NCI-H1436 (cell line): ENCODE measurements at places on chromosomes 2 and 18.

- no peak for DNase-seq
Measured at GRCh38 chr2:86518481-86518880, 44.8 kb downstream of the CHMP3 start.

- no peak for DNase-seq
Measured at GRCh38 chr2:150478200-150478974, 9.1 kb downstream of the RND3 start.

GRCh38 chr2:223300326-223300725, 248.3 kb downstream of the KCNE4 start:
- no peak for DNase-seq

DNA sequence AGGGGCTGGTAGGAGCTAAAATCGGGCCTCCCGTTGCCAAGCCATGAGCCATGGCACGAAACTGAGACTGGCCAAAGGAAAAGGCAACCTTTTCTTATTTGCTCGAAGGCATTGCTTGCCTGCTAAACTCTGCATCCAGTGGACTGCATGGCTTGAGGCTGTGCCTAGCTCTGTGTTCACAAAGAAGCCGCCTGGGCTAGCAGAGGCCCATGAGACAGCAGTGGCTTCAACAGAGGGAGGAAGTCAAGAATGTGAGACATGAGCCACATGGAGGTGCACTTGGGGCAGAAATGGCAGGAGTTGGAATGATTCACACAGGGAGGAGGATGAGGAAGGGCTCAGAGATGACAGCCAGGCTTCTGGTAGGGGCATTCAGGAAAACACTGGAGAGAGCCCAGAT, 33.5 kb downstream of the TPRKB start:
- DNase-seq, result no peak

GRCh38 chr18:56175330-56176001, 462.9 kb downstream of the TXNL1 start:
- no peak for DNase-seq

DNA sequence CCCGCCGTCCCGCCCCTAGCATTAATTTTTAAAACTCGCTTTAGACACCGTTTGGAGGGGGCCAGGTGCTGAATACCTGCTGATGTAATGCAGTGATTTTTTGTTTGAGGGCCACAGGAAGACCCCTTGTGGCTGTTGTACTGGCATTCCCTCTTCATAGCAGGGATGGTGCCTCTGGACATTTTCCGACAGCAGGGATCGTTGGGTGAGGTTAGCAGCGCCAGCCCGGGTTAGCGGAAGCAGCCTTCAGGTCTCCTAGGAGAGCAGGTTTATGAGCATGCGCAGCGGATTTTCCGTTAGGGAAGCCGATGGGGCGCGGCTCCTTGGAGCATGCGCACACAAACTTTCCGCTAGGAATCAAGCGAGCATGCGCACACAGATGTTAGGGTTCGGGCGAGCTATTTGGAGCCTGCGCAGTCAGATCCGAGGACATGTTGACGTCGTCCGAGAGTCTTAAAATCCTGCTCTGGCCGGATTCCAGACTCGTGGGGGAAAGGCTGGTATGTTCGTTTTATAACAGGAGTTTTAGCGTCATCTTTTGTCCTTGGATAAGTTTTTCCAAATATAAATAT, 17.2 kb upstream of the C2orf74 start:
- DNase-seq, result peak; percentile 98

- no peak for DNase-seq
Measured at GRCh38 chr2:74261204-74261864, 62.9 kb downstream of the MTHFD2 start.

GRCh38 chr18:24677011-24677410, 216.6 kb downstream of the HRH4 start:
- no peak for DNase-seq

DNA sequence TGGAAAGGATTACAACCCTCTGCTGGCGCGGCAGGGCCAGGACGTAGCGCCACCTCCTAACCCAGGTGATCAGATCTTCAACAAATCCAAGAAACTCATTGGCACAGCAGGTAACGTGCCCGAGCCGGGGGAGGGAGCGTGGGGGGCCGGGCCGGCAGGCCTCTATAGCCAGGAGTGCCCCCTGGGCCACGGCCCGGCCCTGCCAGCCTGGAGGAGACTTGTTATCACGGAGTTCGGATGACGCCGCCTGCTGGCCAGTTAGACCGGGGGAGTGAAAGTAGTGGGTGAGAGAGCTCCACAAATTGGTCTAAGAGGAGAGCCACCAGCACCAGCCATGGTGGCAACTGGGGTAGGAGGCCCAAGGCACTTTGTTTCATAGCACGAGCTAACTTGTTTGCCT, 8.6 kb upstream of the TMEM214 start:
- DNase-seq, result no peak

GRCh38 chr2:133247631-133248030, 320.6 kb downstream of the NCKAP5 start:
- DNase-seq, result no peak

GRCh38 chr2:118122594-118123281, 34.5 kb downstream of the INSIG2 start:
- DNase-seq, result no peak

- DNase-seq, result no peak
Measured at GRCh38 chr2:183014005-183014404, 24.3 kb downstream of the NCKAP1 start.

- DNase-seq, result peak; percentile 51
Measured at GRCh38 chr2:116510117-116510671, 1304.3 kb upstream of the DDX18 start.

DNA sequence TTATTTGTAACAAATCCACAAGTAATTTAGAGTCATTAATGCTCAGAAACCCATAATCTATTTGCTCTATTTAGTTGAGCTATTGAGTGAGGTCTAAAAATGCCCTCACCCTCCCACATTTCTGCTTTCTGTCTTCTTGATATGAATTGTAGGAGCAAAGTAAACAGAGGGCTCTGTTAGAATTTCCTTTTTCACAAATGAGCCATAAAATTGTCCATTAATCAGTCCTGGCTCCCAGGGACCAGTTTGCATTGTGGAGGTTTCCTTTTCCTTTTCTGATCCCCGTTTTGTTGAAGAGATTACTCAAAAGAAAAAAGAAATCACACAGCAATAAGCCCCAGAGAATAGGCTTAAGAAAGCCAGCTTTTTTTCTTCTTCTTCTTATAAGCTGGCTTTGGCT, 476.7 kb downstream of the EPHA4 start:
- DNase-seq, result no peak

GRCh38 chr2:109614715-109615636, 812 bp downstream of the SOWAHC start:
- DNase-seq, result no peak

- DNase-seq, result no peak
Measured at GRCh38 chr18:28045880-28046279, 131.1 kb downstream of the CDH2 start.

- DNase-seq, result peak; percentile 20
Measured at GRCh38 chr2:166516712-166517303, 22.8 kb upstream of the SCN7A start.

- no peak for DNase-seq
Measured at GRCh38 chr2:234974501-234975385, 22.9 kb downstream of the SH3BP4 start.

DNA sequence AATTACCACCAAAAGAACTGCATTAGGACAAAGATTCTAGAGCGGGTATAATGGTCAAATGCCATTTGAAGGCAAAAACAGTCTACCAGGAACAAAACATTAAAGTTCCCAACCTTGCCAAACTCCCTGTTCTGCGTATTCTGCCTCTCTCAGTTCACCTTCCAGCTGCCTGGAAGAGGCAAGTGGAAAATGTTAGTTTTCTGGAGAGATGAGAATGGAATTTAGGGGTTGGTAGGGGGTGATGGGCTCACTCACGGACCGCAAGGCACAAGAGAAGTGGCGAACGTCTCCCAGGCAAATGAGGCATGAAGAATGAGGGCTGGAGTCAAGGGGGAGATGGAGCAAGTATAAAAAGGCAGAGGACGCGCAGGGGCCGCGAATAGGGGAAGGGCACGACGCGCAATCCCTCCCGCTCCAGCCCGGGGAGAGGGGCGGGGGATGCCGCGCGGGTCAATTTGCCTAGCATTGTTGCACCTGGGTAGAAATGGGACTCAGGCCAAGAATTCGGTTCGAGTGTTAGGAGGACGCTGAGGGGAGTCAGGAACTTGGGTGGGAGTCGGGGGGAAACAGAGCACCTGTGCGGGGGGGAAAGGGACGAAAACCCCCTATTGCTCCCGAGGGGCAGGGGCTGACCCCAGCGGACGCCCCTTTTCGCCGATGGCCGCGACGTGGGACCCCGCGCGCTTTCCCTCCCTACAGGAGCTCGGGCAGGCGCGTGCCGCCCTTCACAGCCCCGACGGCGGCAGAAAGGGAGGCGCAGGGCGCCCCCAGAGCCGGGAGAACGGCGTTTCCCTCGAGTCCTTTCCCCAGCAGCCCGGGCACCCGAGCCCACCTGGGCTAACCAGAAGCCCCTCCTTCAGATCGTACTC, 573 bp downstream of the PAIP2B start:
- DNase-seq, result peak; percentile 68

- no peak for DNase-seq
Measured at GRCh38 chr18:78140294-78140693, 839.3 kb upstream of the SALL3 start.

DNA sequence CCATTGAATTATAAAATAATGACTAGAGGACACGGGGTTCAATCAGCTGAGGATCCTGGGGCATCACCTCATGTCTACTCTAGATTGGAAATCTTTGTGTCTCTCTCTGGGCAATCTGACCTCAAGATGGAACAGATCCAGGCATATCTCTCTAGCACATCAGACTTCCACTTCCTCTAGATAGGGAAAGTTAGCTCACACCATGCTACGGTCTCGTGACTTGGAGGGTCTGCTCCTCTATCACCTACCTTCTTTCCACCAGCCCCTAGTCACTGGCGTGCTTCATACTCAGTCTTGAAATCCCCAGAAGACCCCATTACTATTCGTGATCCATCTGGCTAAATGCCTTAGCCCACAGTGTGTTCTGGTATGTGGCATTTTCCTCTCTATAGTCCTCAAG, 148.8 kb downstream of the ANKRD44 start:
- no peak for DNase-seq

GRCh38 chr18:10367836-10368235, 86.6 kb upstream of the APCDD1 start:
- no peak for DNase-seq

DNA sequence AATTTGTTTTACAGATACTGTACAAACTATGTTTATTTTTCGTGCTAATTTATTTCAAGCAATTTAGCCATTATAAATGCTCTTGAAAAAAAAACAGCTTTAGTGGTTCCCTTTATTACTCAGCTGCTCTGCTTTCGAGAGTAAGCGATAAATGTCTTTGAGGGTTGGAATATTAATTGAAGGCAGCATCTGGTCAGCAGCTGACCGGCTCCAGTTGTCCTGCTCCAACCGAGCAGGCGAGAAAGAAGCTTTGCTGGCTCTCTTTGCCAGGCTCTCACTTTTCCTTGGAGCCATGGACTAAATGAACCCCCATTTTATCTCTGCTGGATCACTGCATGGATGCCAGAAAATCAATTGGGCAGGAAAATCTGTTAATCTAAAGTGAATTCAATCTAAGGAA, 147.4 kb downstream of the LNPK start:
- no peak for DNase-seq

DNA sequence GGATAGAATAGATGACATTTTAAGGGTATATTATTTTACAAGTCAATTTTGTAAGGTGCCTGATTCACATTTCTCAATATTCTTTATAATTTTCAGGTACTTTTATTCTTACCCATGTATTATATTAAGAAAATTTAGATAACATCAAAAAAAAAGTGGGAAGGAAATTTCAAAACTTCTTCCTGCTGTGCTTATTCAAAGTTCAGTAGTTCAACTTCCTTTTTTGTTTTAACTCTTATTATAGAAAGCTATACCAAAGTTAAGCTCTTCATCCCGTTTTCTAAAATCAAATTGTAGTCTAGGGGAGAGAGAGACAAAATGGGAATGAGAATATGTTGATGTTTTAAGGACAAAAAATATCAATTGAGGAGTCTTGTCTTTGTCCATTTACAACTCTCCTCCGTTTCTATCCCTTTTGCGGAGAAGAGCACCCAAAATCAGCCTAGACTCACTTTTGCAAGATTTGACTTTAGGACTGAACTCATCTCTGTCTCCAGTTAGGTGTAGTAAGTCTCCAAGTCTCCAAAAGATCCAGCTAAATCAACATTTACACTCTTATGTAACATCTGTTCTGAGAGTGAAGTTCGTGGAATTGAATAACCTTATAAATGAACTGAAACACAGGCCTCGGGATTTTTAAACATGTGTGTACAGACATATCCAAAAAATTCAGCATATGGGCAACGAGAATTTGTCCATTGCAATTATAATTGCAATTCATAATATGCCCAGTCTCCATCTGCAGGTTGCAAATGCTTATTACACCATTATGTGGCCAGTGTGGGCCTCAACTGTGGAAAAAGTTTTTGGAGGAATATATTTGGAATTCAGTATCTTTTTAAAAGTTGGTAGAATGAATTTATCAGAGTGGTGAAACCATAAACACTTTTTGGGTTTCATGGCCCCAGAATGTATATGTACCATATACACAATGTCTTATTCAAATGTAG, 23.9 kb downstream of the FAM124B start:
- DNase-seq, result no peak

DNA sequence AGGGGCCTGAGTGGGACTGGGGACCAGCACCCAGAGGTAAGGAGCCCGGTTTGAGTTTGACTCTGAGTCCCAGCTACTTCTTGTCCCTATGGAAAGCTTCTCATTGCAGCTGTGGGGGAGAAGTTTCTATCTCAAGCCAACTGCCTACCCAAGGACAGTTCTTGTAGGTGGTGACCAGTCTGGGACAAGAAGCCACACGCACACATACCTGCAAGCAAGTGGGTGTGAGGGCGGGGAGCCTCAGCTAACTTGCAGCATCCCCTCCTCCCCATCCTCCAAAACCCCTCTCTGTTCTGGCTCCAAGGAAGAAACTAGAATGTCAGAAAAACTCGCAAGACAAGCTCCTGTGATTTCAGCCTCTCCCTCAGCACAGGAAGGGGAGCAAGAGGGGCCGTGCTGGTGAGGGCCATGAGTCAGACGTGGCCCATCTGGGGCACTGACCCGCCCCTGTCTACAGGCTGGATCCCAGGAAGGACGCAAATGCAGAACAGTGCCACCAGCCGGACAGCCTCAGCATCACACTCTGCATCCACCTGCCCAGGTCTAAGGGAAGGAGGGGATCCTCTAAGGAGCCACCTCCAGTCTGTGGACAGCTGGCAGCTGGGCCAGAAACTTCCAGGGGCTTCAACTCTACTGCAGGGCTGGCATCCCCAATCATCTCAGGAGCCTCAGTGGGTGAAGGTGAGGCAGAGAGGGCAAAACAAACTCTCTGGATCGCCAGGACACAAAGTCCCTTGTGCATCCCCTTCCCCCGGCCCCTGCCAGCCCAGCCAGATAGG, 103.4 kb downstream of the TNS1 start:
- peak; percentile 36 for DNase-seq

DNA sequence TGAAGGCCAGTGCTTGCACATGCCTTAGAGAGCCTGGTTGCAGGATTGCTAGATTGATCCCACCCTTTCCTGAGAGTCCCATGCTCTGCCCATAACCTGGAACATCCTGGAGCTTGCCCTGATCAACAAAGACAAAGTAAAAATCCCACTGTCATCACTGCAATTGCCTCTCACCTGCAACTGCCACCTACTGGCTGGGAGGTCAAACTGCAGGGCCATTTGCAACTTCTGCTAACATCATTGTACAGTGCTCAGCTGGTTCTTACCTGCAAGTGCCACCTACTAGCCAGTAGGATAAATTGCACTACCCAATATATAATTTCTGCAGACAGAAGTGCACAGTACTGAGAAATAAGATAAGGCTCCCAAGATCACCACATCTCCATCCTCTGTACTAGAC, 947.5 kb downstream of the CPS1 start:
- DNase-seq, result no peak
